Activated naive CD8-positive, alpha-beta T cell treated with anti-CD3 and anti-CD28 coated beads, Interleukin-2, amount 10 ng/mL, durations not matched to agents 7 days and 5 days (primary cell): ENCODE measurements at places on chromosomes 4 and X.

GRCh38 chrX:17631647-17632046, 105.6 kb upstream of the SCML1 start:
- DNase-seq = no peak

- DNase-seq = no peak
These were observed 51.4 kb downstream of the ABLIM2 start for GRCh38 chr4:8107146-8107657.

DNA sequence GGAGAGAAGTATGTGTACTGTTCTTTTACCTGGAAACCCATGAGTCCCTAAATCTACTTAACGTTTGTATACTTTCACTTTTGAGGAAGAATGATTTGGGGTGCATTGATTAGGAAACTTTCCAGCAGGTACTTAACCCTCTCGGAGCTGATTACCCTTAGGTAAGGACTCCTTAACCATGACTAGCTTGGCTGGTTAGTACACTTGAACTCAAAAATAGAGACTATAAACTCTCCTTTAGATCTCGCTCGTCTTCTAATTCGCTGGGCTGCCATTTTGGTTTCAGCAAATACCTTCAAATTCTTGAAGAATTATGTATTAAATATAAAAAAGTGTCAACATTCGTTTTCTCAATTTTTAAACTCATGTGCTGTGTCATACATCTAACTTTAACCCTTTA, 2.0 kb downstream of the USP9X start:
- no peak for DNase-seq

DNA sequence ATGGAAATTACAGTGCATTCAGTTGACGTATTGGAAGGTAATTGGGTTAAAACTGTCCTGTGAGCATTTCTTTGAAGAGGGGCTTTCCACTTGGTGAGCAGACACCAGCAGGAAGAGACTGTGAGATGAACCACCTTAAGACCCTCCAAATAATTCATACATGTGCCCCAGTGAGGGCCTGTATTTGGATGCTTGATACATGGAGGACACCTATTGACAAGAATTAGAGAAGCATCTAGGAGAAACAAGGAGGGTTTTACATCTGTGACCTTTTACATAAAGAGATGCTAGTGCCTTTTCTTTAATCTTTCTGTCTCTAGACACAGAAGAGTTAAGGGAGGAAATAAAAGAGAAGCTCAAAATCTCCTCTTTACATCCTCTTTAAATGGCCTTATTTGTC, 1115.3 kb upstream of the IGFBP7 start:
- DNase-seq = no peak

DNA sequence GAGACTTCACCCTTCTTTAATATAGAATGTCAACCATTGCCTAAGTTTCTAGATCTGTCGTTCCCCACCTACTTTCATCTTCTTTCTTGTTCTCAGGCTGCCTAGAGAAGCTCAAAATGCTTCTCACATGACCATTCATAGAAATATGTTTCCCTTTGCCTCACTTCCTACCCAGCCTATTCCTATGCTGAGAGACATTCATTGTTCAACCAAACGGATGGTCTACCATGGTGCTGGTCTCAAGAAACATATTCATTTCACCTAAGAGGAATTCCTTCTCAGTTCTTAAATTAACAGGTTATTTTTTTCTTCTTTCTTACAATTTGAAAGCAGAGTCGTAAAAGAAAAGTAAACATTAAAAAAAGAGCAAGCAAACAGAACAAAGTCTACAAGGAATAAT, 20.3 kb upstream of the SLC7A11 start:
- no peak for DNase-seq

GRCh38 chrX:10612215-10612614, 8.2 kb downstream of the MID1 start:
- DNase-seq = no peak

DNA sequence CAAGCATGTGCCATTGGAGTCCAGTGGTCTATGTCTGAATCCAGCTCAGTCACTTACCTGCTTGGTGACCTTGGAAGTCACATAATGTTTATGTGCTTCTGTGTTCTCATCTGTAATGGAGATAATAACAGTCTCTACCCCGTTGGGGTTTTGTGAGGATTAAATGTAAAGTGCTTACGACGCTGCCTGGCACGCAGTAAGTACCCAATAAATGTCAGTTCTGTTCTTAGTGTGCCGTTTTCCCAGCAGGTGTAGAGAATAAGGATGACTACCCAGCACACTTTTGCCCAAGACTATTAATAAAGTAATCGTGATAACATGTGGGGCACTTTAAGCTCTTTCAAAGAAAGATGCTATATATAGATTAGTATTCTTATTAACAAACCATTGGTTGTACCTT, 56.7 kb downstream of the MTM1 start:
- DNase-seq = no peak
